ENCODE measurements at places on chromosomes 6 and 20.

DNA sequence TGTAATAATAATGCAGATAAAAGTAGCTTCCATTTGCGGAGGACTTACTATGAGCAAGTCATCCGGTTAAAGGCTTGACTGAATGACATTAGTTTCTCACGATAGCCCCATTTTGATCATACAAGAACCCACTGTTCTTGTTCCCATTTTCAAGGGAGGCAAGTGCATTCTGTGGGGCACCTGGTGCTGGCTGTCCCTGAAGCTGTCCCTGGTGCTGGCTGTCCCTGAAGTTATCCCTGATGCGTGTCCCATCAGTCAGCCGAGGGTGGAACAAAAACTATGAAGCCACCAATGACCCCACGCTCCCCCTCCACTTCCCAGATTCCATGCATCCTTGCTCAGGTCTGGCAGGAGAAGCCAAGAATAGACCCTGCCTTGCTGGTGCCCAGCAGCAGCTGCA is 95.3 kb downstream of the EDN3 start:
- no peak for DNase-seq

DNA sequence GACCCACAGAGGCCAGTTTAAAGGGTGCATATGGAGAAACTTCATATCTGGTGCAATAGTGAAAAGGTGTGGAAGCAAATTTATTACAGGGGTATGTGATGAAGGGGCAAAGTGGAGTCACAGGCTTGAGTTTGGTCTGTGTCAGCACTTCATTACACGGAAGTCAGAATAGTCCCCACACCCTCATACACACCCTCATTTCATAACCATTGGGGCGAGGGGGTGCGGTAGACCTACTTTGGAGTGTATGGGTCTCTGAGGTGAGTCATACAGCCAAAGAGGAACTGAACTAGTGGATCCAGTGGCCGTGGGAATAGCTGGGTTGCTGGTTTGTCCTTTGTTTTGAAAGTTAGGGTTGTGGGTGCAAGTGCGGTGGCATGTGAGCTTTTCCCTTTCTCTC is 3.3 kb downstream of the TM9SF4 start:
- DNase-seq: no peak

GRCh38 chr6:68679399-68679798 is 44.3 kb downstream of the ADGRB3 start:
- no peak for DNase-seq

DNA sequence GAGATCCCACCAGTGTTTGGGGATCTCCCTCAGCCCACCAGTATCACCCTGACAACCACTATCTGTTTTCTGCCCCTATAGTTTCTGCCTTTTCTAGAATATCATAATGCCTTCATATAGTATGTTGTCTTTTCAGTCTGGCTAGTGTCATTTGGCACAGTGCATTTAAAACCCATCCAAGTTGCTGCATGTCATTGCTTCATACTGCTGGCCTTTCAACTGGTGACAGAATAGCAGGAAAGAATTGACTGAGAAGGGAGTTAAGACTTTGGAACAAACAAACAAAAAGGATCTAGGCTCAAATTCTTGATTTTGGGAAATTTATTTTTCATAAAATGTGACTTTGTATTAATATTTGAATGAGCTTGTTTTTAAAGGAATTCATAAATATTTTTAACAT is 4.5 kb downstream of the LMBRD1 start:
- no peak for DNase-seq

- DNase-seq: no peak
Measured at GRCh38 chr6:125099211-125100073, 54.1 kb upstream of the TPD52L1 start.

DNA sequence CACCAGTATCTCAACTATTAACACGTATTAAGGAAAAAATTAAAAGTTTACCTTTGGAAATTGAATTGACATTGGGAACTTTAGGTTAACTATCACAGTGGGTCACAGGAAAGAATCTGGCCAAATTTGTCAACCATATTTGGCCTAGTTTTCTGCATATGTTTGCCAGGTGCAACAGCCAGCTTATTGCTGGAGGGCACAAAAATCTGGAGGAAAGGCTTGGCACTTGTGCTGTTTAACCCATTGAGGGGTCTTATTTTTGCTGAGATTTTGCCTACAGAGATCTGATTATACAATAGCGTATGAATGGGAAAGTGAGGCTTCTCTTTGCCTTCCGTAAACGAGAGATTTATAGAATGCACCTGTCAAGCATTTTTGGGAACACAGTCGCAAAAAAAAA is 190.4 kb downstream of the PRL start:
- DNase-seq: no peak

- DNase-seq: no peak
Measured at GRCh38 chr20:63163596-63164483, 52.1 kb downstream of the YTHDF1 start.

DNA sequence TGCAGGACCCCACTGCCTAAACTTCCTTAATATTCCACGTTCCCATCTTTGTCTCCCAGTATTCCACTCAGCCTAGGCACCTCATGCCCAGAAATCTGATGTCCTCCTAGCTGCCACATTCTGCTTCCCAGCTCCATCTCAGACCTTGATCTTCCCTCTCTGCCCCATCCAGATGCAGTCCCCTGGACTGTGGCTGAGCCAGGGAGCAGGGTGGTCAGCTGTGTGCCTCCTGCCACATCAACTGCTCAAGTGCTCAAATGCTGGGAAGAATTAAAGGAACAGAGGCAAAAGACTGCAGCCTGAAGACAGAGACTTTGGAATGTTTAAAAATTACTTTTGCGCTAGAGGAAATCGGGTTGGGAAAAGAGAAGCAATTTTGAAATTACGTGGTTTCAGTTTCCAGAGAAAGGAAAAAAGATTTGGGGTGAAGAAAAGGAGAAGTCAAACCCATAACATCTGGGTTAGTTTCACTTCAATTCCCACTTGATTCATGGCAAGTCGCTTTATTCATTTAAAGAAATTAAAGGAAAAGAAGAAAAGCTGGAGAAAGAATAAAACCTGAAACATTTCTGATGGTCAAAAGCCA is 704.8 kb downstream of the PTPRT start:
- DNase-seq: no peak

GRCh38 chr6:157596461-157596860 is 215.5 kb downstream of the ZDHHC14 start:
- no peak for DNase-seq

- peak; percentile 58 for DNase-seq
Measured at GRCh38 chr6:11729076-11729475, 49.5 kb downstream of the ADTRP start.

DNA sequence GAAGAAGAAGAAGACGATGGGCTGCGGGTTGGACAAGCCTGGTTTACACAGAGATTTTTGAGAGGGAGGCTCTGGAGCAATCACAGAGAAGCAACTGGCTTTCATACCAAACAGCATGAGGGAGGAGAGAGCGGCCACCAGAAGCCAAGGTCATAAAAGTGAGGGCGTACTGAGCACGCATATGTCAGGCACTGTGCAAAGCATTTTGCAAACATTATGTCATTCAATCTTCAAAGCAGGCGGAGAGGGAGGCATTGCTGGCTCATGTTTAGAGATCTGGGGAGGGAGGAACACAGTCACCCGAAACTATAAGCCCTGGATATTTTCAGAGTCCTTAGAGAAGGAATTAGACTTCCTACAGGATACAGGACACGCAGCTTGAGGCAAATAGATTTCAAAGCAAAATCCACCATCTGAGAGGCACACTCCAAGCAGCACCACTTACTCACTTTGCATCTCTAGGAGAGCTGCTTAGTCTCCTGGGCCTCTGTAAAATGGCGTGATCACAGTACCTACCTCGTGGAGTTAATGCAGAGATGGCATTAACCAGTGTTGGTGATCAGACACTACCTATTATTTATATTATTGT is 24.6 kb downstream of the RAMACL start:
- no peak for DNase-seq

DNA sequence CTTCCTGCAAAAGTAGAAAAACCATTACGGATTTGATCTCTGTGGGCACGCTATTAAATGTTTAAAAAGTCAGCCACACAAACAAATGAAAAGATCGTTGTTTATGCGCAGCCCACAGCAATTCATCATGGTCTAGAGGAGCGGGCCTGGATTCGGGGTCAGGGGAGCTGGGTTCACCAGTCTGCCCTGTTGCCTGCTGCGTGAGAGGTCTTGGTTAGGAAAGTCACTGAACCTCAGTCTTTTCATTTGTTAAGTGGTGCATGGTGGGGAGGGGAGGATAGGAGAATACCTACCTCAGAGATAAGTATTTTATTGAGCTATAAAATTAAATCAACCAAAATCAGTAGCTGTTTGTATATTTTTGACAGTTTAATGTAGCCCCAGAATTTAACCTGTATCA is 47.3 kb upstream of the FYN start:
- DNase-seq: no peak

DNA sequence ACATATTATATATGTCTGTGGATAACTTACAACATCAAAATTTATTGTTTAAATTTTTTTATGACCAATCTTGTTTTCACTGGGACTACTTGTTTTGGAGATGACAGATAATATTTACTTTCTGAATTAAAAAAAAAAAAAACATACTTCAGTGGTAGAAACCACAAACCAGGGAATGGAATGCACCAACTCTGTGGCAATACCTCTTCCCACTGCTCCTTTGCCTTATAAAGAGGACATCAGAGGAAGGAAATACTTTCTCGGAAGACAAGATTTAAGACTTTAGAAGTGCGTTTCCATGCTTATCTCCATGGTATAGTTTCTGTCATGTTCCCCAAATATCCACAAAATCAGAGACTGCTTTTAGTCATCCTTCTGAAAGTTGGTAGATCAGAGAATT is 1241.1 kb upstream of the EYS start:
- no peak for DNase-seq

DNA sequence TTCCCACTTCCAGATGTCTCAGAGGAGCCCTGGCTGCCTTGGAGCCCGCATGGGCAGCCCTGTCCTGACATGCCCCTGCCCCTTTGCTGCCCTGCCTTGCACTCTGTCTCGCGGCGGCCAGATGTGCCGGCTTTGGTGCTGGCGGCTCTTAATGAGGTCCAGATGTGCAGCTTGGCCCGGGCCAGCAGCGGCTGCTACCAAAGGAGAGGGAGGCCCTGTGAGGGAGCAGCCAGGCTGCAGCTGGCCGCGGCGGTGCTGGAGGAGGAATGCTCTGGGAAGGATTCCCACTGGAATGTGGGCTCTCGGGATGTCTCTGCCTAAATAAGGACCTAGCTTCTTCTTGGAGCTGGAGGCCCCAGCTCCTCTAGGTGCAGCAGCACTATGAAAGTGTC is 72.4 kb downstream of the FGD2 start:
- no peak for DNase-seq

DNA sequence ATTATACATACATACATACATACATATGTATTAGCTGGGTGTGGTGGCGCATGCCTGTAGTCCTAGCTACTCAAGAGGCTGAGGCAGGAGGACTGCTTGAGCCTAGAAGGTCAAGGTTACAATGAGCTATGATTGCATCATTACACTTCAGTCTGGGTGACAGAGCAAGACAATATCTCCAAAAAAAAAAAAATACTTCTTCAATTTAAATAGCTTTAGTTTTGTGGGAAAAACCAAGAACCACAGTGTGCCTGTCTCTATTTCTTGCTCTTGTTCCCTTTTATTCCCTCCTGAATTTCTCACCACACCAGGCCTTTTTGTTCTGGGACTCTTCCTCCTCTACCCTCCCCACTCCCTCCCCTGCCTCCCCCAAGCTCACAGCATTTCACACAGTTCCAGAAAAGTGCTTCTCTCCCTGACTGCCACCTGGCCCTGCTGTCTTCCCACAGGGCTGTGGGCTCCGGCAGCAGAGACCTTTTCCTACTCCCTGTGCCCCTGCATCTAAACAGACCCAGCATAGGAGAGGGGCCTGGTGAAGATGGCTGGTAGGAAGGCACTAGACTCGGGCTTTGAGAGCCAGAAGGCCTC is 1.3 kb downstream of the C20orf203 start:
- no peak for DNase-seq

DNA sequence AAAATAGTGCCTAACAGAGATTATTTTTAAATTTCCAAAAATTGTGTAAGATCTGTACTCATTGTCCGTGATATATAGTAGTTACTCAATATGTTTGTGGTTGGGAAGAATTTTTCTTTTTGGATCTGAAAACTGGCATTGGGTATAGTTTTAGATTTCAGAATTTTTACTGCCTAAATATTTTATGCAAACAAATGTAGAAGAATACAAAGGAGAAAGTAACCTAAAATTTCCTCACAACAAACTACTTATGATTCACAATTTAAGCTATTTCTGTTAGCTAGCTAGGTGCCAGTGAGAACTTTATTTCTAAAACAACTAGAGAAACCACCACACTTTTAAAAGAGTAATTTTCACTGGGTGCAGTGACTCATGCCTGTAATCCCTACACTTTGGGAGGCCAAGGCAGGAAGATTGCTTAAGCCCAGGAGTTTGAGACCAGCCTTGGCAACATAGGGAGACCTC is 38.8 kb downstream of the SESN1 start:
- DNase-seq: no peak

DNA sequence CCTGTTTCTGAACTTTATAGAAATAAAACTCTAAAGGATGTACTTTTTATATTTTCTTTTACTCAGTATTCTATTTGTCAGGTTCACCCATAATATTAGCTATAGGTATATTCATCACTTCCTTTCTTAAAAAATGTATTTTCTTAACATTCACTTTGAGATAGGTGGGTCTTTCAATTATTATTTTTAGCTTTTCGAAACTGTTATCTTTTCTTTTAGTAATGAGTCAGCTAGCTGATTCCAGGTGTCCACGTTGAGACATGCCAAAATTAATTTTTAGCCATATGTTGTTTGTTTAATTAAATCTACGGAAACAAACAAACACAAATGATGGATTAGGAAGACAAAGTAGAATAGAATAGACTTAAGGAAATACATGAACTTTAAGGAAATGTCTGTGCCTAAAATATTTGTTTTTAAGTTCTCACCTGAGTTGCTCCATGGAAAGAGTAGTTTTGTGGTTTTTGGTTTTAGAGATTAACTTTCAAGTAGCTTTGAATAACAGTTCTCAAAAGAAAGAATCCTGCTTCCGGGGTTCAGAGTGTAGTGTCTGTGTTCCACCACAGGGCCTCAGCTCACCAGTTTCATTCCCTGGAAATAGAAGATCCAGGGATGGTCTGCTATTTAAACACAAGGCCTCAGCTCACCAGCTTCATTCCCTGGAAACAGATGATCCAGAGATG is 435.0 kb downstream of the HAO1 start:
- DNase-seq: no peak

GRCh38 chr20:54076259-54076658 is 5.9 kb upstream of the BCAS1 start:
- DNase-seq: no peak

GRCh38 chr6:49522710-49523593 is 23.2 kb downstream of the GLYATL3 start:
- no peak for DNase-seq

GRCh38 chr20:44750081-44750805 is 4.6 kb downstream of the KCNK15 start:
- no peak for DNase-seq

- DNase-seq: no peak
Measured at GRCh38 chr20:20831794-20832193, 119.3 kb upstream of the RALGAPA2 start.

- DNase-seq: no peak
Measured at GRCh38 chr6:18720075-18720474, 332.9 kb downstream of the RNF144B start.

- DNase-seq: no peak
Measured at GRCh38 chr6:22906091-22906549, 336.8 kb downstream of the HDGFL1 start.

Measured in stimulated activated CD4-positive, alpha-beta T cell treated with anti-CD3 and anti-CD28 coated beads, TNF-alpha, amount 100 ng/mL, for 48 hours (primary cell).